ENCODE measurements at places on chromosomes 1 and 21.

DNA sequence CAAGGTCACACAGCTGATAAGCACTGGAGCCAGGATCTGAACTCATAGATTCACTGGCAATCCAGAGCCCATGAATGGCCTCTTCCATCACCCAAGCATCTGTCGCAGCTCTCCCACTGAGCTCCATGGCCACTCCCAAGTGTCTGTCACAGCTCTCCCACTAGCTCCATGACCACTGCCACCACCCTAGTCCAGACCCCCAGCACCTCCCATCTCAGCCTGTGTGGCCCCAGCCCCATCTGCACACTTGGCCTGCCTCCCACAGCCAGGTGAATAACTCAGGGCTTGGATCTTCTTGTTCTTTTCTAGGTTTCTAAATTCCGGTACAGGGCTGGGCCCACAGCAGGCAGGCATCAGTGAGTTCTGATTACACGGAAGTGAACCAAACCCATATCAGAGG is 76.0 kb downstream of the GLIS1 start:
- no peak for DNase-seq

DNA sequence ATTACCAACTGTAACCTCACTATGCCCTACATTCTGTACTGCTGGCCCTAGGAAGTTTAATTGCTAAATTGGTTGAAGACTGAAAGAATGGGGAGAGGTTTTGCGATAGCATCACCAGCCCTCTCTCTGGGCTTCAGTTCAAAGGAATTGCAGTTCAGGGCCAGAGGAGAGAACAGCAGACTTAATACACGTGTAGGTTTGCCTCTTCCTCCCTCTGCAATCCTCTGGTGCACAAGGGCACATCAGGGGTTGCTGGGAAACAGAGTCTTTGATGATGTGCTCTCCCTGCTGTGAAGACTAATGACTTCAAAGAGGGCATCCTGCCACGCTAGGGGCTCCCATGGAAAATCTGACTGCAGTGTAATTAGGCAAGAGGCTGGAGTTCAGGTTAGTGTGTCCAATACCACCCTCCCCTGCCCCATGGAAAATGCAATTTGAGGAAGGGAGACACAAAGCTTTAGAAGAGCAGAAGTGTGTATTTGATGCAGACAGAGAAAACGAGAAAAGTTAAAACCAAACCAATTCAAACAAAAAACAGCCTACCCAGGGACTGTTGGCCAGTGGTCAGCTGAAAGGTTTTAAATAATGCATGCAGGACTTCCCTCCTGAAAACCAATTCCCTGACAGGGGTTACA is 167.9 kb downstream of the ASTN1 start:
- DNase-seq, result no peak

DNA sequence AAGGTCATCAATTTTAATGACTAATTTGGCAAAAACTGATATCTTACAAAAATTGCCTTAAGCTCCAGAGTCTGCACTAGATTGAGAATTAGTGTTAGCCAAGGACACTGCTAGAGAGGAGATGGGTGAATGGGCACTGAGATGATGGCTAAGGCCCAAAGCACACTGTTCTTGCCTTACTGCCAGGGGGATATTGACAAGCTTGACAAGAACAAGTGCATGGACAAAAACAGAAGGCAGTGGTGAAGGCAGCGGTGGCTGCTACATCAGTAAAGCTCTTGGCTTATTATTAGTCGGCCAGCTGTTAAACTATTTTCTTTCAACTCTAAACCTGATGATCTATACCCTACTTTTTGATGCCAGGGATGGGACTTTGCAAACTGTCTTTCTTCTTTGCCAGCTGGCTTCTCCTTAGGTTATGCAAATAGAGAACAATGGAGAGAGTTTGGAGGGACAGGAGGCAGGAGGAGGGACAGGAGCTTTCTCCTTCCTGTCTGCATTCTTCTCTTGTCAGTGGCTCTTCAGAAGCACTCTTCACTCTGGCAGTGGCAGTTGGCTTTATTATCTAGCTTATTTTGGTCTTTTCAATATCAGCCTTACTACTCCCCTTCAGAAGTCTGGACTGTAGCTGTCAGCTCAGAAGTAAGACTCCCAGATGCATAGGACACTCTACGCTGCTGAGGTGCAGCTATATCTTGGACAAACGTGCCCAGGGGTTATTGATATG is 853.5 kb upstream of the TMPRSS15 start:
- no peak for DNase-seq

- no peak for DNase-seq
These were observed 148.1 kb upstream of the KCTD3 start for GRCh38 chr1:215418876-215419447.

GRCh38 chr1:227707846-227708245 is 27.3 kb downstream of the JMJD4 start:
- no peak for DNase-seq

- DNase-seq, result no peak
These were observed 87.0 kb downstream of the SYT14 start for GRCh38 chr1:210024996-210025395.

GRCh38 chr1:184524248-184524647 is 137.4 kb downstream of the C1orf21 start:
- DNase-seq, result no peak

- DNase-seq, result no peak
These were observed 23.2 kb upstream of the BECN2 start for GRCh38 chr1:241934201-241934848.

- DNase-seq, result no peak
These were observed 207.4 kb downstream of the APP start for GRCh38 chr21:25963181-25963580.

DNA sequence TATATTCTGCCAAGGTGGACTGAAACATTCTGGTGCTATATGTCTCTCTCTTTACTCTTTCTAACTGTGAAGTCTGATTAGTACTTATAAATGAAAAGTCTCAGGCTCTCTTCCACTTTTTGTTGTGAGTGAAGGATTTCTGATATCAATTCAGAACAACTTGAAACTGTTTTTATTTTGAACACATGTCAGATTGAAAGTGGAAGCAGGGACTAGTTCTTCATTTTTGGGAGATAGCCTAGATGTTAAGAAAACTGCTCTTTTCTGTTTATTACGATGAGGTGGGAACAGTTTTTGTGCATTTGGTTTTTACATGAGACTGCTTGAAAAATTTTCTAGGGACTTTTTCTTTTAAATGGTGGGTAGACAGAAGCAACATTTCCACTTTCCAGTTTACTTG is 14.5 kb upstream of the GBP3 start:
- DNase-seq, result no peak

GRCh38 chr1:44700573-44700972 is 26.1 kb downstream of the ARMH1 start:
- DNase-seq, result no peak

- no peak for DNase-seq
These were observed 481.3 kb downstream of the CAMTA1 start for GRCh38 chr1:7266561-7266960.

Data from activated CD4-positive, alpha-beta T cell treated with anti-CD3 and anti-CD28 coated beads for 36 hours (primary cell).